Peyer's patch (tissue), 4 donors: ENCODE measurements at places on chromosomes 12 and 14.

GRCh38 chr14:68139431-68140075, 320.0 kb downstream of the RAD51B start:
- no peak overlapping the region for H3K4me3 ChIP-seq
- H3K36me3 ChIP-seq, result no peaks in the 10 kb centered on the region
- H3K27ac ChIP-seq, result peak overlapping the region; percentile 42
- no peak for DNase-seq

DNA sequence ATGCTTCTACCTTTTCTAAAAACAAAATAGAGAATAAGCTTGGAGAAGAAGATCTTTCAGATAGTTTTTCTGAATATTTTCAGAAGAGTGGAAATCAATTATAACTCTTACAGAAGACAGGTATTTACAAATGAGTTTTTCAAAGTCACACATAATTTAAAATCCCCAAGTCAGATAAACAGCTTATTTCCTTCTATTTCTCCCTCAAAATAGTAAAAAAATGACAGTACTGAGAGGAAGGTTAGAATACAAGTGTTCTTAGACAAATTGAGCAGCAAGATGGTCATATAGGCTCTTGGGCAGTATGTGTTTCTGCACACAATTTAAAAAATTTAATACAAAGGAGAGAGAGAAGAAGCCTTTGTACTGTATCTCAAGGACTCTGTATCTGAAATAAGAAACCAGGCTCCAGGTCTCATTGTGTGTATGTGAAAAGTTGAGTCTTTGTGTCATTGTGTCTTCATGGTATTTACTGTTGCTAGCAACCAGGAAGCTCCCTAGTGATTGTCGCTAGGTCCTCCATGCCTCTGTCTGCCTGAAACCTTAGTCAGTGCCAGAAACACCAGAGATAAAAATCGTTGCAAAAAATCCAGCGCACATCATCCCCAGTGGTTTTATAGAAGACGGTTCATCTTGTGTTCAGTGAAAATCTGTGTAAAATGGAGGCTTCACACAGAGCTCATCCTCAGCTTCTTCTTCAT, 12.9 kb upstream of the TUBA1A start:
- peaks cover 11% of the 10 kb centered on the region for H3K4me1 ChIP-seq
- peak overlapping the region; percentile 74 for H3K27ac ChIP-seq
- H3K36me3 ChIP-seq, result no peaks in the 10 kb centered on the region
- DNase-seq, result no peak

GRCh38 chr12:100027671-100028070, 42.9 kb upstream of the ANKS1B start:
- no peaks in the 10 kb centered on the region for H3K27me3 ChIP-seq
- no peaks in the 10 kb centered on the region for H3K36me3 ChIP-seq
- no peak overlapping the region for H3K4me3 ChIP-seq
- H3K27ac ChIP-seq, result no peak overlapping the region
- DNase-seq, result no peak

DNA sequence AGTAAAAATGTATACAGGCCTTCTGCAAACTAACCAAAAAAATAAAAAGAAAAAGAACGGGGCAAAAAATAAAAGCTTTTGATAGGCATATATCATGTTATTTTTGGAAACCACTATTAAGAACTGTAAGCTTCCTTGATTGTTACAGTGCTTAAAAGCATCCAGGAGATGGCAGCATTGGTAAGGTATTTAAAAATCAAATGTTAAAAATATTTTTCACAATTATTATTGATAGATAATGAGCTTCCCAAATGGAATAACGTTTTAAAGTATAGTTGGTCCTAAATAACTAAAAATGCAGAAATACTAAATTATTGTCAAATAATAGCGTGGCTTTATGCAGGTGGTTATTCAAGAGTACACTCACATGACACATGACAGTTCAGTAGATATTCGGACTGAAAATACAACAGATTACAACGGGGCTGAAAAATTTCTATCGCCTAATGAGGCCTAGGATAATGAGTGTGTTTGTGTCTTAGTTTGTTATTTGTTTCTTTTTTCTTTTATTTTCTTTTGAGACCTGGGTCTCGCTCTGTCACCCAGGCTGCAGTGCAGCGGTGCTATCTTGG, 127.2 kb upstream of the ATF7IP start:
- DNase-seq, result no peak
- no peak overlapping the region for H3K27ac ChIP-seq
- H3K4me3 ChIP-seq, result no peak overlapping the region
- no peaks in the 10 kb centered on the region for H3K27me3 ChIP-seq
- no peaks in the 10 kb centered on the region for H3K4me1 ChIP-seq

- H3K27me3 ChIP-seq, result no peaks in the 10 kb centered on the region
- peak; percentile 80 for DNase-seq
- no peak overlapping the region for H3K4me3 ChIP-seq
- no peaks in the 10 kb centered on the region for H3K36me3 ChIP-seq
- H3K27ac ChIP-seq, result no peak overlapping the region
Measured at GRCh38 chr12:52865090-52865944, 16.5 kb upstream of the KRT78 start.

- DNase-seq, result no peak
- H3K27me3 ChIP-seq, result no peaks in the 10 kb centered on the region
- H3K4me3 ChIP-seq, result no peak overlapping the region
- no peaks in the 10 kb centered on the region for H3K36me3 ChIP-seq
Measured at GRCh38 chr12:24719293-24719721, 229.6 kb downstream of the BCAT1 start.

- no peak overlapping the region for H3K27ac ChIP-seq
- H3K36me3 ChIP-seq, result no peaks in the 10 kb centered on the region
- H3K27me3 ChIP-seq, result peaks cover 3% of the 10 kb centered on the region
- peak; percentile 53 for DNase-seq
- H3K4me3 ChIP-seq, result no peak overlapping the region
Measured at GRCh38 chr14:99654235-99654985, 9.5 kb downstream of the HHIPL1 start.

GRCh38 chr14:79419571-79420327, 791.6 kb downstream of the DIO2 start:
- H3K4me1 ChIP-seq, result no peaks in the 10 kb centered on the region
- DNase-seq, result no peak
- H3K27ac ChIP-seq, result no peak overlapping the region
- no peaks in the 10 kb centered on the region for H3K27me3 ChIP-seq

GRCh38 chr12:102960766-102961465, 3.4 kb downstream of the ASCL1 start:
- H3K27me3 ChIP-seq, result peaks cover 58% of the 10 kb centered on the region
- H3K27ac ChIP-seq, result no peak overlapping the region
- H3K4me3 ChIP-seq, result no peak overlapping the region
- H3K4me1 ChIP-seq, result no peaks in the 10 kb centered on the region

DNA sequence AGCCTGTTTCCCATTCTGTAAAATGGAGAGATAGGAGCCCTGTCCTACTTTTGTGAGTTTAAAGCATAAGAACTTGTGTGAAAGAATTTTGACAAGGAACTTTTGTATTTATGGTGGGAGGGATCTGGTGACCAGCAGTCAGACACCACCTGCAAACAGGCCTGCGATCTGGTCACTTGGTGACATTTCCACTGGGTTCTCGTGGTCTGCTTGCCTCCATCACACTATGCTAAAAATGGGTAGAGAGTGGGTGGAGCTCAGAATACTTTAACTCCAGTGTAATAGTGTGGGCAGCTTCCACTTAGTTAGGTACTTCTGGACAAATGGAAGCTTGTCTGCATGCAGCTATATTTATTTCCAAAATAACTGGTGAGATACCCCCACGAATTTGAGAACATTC, 26.5 kb upstream of the PLXNC1 start:
- H3K27me3 ChIP-seq, result no peaks in the 10 kb centered on the region
- H3K27ac ChIP-seq, result no peak overlapping the region
- DNase-seq, result no peak
- H3K4me3 ChIP-seq, result no peak overlapping the region

DNA sequence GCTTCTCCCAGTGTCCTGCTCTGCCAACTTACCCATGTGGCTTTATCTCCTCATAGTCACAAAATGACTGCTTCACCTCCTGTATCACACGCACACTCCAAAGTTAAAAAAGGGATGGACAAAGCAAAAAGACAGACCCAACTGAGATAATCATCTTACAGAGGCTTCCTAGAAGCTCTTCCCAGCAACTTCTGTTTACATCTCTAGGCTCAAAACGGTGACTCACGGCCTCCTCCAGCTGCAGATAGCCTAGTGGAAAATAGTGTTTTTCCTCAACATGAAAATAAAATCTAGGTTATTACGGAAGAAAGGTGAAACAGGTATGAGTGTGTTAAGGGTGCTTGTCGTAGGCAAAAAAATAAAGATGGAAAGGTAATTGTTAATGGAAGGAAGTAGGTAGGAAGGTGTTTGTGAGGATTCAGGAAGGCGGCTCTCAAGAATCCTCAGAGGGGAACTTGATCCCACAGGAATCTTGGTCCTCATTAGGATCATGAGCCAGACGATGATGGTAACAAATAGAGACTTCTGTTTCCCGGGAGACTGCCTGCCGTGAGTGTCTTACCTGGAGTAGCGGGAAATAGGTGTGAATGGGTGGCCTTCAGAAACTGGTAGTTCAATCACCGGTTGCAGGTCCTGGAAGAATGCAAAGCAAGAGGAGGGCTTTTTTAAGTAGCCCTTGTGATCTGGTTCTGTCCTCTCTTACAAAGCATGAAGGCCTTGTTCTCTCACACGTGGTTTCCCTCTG, 487.5 kb upstream of the TMEM132C start:
- no peaks in the 10 kb centered on the region for H3K27me3 ChIP-seq
- no peak overlapping the region for H3K27ac ChIP-seq
- H3K4me1 ChIP-seq, result no peaks in the 10 kb centered on the region
- no peak overlapping the region for H3K4me3 ChIP-seq
- no peaks in the 10 kb centered on the region for H3K36me3 ChIP-seq

- no peak overlapping the region for H3K27ac ChIP-seq
- H3K4me1 ChIP-seq, result no peaks in the 10 kb centered on the region
- no peak overlapping the region for H3K4me3 ChIP-seq
- H3K27me3 ChIP-seq, result no peaks in the 10 kb centered on the region
- DNase-seq, result no peak
- no peaks in the 10 kb centered on the region for H3K36me3 ChIP-seq
Measured at GRCh38 chr12:110754101-110754793, 11.6 kb upstream of the PPP1CC start.

GRCh38 chr14:52051871-52052270, 17.0 kb downstream of the NID2 start:
- no peaks in the 10 kb centered on the region for H3K36me3 ChIP-seq
- no peak overlapping the region for H3K27ac ChIP-seq
- DNase-seq, result no peak
- no peak overlapping the region for H3K4me3 ChIP-seq
- H3K27me3 ChIP-seq, result no peaks in the 10 kb centered on the region
- no peaks in the 10 kb centered on the region for H3K4me1 ChIP-seq

- no peak overlapping the region for H3K27ac ChIP-seq
- no peak overlapping the region for H3K4me3 ChIP-seq
- DNase-seq, result no peak
- peaks cover 15% of the 10 kb centered on the region for H3K4me1 ChIP-seq
- H3K36me3 ChIP-seq, result no peaks in the 10 kb centered on the region
Measured at GRCh38 chr14:91095178-91095577, 18.7 kb upstream of the DGLUCY start.

DNA sequence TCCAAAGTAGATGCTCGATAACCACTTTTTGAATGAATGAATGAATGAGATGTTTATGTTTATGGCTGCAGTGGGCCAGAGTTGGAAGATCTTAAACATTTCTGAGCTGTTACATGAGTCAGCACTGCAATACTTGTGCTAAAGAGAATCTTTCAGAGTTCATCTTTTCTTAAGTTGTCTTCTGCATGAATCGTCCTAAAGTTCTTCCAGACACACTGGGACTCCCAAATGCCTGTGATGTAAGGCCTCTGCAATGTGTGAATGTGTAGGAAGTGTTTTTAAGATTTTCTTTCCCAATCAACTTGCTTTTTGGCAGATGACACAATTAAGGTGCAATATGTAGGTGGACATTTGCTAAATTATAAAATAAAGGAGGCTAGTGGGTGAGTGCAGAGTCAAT, 50.3 kb upstream of the TRIM9 start:
- H3K27me3 ChIP-seq, result no peaks in the 10 kb centered on the region
- H3K4me1 ChIP-seq, result no peaks in the 10 kb centered on the region
- no peak for DNase-seq
- H3K36me3 ChIP-seq, result no peaks in the 10 kb centered on the region
- H3K27ac ChIP-seq, result no peak overlapping the region

- no peak overlapping the region for H3K4me3 ChIP-seq
- H3K4me1 ChIP-seq, result peaks cover 5% of the 10 kb centered on the region
- no peak overlapping the region for H3K27ac ChIP-seq
- H3K27me3 ChIP-seq, result no peaks in the 10 kb centered on the region
- no peak for DNase-seq
Measured at GRCh38 chr14:99688210-99688581, 4.1 kb downstream of the CYP46A1 start.

GRCh38 chr12:88529531-88530488, 50.5 kb downstream of the KITLG start:
- H3K36me3 ChIP-seq, result no peaks in the 10 kb centered on the region
- H3K4me1 ChIP-seq, result no peaks in the 10 kb centered on the region
- no peaks in the 10 kb centered on the region for H3K27me3 ChIP-seq
- no peak overlapping the region for H3K27ac ChIP-seq

GRCh38 chr12:112011685-112012084, 1.3 kb downstream of the TMEM116 start:
- H3K27me3 ChIP-seq, result no peaks in the 10 kb centered on the region
- DNase-seq, result no peak
- peaks cover 3% of the 10 kb centered on the region for H3K4me1 ChIP-seq
- no peaks in the 10 kb centered on the region for H3K36me3 ChIP-seq

DNA sequence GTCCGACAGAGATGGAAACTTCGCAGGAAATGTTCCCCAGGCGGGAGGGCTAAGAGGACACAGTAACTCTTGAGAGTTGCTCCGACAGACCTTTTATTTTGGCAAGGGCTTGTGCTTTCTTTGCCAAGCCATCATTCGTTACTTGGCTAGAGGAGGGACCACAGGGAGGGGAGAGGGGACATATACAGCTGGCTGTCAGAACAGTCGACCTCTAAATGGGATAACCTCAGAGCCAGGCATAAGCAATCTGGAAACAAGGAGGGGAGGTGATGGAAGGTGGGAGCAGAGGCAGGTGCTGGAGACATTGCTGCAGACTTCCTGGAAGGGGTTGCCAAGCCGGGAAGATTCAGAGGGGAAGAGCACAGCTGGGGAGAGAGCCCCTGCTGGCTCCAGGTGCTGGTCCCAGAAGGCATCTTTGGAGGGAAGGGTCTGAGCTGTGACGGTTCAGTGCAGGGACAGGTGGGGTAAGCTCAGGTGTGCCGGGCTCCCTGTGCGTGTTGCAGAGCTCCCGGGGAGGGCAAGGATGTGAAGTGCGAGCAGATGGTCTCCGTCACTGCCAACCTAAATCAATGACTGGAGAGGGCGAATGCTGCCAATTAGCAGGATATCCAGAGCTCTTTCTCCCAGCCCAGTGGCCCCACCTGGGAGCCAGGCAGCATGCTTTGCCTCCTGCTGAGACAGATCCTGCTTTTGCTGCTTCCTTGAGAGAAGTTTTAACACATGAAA, 50.1 kb downstream of the CHST11 start:
- no peaks in the 10 kb centered on the region for H3K27me3 ChIP-seq
- H3K4me3 ChIP-seq, result no peak overlapping the region
- H3K27ac ChIP-seq, result no peak overlapping the region
- H3K4me1 ChIP-seq, result peaks cover 16% of the 10 kb centered on the region
- H3K36me3 ChIP-seq, result no peaks in the 10 kb centered on the region
- DNase-seq, result no peak

DNA sequence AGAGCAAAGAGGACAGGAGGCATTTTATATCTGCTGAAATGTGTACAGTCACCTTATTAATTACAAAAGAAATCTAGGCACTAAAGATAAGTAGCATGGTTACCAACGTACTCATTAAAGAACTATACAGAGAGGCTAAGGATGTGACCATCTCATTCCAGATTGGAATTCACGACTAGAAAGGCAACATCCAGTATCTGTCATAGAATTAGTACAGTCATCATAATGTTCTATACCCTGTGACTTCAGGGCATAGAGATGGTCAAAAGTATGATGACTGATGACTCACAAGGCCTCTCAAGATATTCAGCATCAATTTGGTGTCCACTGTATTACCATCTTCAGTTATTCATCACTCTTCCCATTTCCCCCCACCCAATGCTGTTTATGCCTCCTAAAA, 144.0 kb upstream of the PLEKHG7 start:
- no peaks in the 10 kb centered on the region for H3K36me3 ChIP-seq
- H3K4me1 ChIP-seq, result no peaks in the 10 kb centered on the region
- no peak overlapping the region for H3K4me3 ChIP-seq
- DNase-seq, result no peak
